ENCODE measurements at places on chromosomes 5 and 9. TPM values are rescaled to one million over a fixed set of nuclear protein-coding genes. Genes with fewer than 3 reads are reported as not detected.

DNA sequence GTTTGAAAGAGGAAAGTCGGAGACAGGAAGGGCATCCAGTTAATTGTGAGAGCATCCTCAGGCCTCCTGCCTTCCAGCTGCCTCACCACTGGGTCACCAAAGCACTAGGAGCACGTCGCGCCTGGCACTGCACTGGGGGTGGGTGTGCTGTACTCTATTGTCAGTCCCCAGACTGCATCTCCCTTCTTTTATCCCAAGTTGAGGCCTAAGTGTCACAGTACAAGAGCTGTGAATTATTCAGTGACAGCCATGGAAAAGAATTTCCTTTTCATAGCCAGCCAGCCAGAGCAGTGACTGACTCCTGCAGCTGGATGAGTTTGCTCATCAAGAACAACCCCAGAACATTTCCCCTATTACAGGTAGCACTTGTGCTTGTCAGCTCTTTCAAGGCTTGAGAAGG lies 16.3 kb downstream of the CLTA start:
- DNase-seq, result no peak

- DNase-seq, result no peak
Measured at GRCh38 chr5:86684222-86684621, 66.5 kb downstream of the COX7C start.

DNA sequence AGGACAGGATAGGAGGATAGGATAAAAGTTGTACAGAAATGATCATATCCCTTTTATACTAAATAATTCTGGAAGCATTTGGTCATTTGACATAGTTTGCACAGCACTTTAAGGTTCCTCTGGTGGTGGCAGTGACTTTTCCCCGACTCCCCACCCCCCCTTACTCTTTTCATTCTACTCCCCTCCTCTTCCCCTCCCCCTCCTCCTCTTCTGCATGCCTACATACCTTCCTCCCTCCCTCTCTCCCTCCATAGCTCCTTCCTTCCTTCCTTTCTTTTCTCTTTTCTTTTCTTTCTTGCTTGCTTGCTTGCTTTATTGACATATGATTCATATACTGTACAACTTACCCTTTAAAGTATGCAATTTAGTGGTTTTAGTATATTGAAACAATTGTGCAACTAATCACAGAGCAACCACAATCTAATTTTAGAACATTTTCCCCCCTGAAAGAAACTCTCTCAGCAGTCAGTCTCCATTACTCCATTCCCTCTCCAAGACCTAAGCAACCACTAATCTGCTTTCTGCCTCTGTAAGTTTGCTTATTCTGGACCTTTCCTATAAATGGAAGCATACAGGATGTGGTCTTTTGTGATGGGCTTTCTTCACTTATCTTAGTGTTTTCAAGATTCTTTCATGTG lies 159.0 kb downstream of the HACD4 start:
- DNase-seq, result no peak

- DNase-seq, result no peak
Measured at GRCh38 chr9:84667571-84668195, 1.8 kb upstream of the NTRK2 start.

DNA sequence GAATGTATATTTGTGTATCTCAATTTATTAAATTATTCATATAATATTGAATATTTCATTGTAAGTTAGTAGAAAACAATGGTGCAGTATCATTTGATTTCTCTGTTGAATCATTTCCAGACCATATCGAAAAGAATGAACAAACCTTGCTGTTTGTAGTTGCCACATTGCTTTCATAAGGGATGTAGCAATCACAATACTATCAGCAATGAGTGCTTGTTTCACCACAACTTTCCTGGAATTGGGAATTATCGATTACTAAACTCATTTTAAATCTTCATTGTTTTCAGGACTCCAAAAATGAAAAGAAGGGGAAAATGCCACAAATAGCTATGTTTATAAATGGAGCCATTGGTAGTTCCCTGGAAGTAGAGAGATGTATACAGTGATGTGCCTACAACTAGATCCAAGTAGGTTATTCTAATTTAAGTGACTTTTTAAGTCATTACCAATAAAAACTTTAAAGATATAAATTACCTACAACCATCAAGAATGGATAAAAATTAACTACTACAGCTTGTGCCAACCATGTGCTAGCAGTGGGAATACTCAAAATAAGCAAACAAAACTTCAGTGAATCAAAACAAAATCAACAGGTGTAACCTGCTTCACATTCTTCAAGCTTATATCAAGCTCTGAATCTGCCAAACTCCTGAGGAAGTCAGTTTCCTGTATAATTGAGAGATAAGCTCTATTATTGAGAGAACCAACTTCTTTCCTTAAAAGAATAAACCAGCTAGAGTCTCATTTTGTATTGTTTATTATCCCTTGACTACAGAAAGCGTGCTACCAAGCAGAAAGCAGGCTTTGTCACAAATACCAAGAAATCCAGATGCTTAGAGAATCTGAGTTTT lies 358.6 kb downstream of the ADGRV1 start:
- DNase-seq, result no peak

PCDH12 gene
- total RNA-seq, result not detected

DNA sequence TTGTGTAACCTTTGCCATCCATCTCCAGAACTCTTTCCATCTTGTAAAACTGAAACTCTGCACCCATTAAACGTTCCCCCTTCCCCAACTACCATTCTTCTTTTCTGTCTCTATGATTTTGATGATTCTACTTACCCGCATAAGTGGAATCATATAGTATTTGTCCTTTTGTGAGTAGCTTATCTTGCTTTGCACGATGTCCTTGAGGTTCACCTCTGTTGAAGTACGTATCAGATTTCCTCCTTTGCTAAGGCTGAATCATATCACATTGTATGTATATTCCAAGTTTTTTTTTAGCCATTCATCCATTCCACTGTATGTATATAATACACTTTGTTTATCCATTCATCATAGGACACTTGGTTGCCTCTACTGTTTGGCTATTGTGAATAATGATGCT lies 2.9 kb upstream of the RNF130 start:
- DNase-seq, result no peak

SHB gene
- 18.4 TPM for total RNA-seq

GRCh38 chr5:170534177-170534576 lies 30.4 kb downstream of the KCNIP1 start:
- DNase-seq, result no peak

GRCh38 chr5:2560435-2560834 lies 191.0 kb downstream of the IRX2 start:
- DNase-seq, result no peak

- DNase-seq, result no peak
Measured at GRCh38 chr9:90140131-90140818, 502.3 kb downstream of the DIRAS2 start.

- peak; percentile 63 for DNase-seq
Measured at GRCh38 chr9:35954942-35955546, 2.9 kb downstream of the OR2S2 start.

FUT7 gene
- total RNA-seq, result not detected

- DNase-seq, result no peak
Measured at GRCh38 chr9:38250279-38251035, 142.0 kb upstream of the ALDH1B1 start.

DNA sequence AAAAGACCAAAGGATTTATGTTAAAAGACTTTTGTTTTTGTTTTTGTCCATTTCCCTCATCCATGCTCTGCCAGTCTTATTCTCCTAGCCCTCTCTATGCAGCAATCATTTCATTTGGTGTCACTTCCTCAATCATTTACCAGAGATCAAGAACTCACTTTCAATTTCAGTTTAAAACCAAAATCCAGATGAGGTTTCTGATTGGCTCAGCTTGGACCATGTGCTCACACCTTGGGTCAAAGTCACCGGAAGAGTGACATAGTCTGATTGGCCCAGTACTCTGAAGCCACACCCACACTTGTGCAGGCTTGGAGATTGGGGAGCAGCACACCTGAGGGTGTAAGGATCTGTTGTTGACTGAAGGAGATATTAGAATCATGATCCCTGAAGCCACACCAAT lies 79.6 kb downstream of the TLR4 start:
- DNase-seq, result no peak

- DNase-seq, result no peak
Measured at GRCh38 chr5:169429044-169429443, 128.1 kb upstream of the SLIT3 start.

DNA sequence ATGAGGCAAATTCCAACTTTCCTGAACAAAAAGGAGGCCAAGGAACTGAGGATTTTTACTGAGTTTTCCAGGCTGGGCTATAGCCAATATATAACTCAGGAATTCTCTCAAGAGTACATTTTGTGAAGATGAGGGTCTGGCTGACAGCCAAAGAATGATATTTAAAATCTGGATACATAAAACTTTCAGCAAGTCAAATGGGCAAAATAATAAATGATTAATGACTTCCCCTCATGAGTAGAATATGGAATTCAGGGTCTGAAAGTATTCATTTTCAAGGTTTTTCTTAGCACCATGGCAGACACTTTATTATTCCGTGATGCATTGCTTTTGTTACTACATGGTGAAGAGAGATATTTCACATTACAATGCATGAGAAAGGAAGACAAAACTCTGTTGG lies 7.8 kb downstream of the FAM81B start:
- no peak for DNase-seq

IFNB1 gene
- not detected for total RNA-seq

DNA sequence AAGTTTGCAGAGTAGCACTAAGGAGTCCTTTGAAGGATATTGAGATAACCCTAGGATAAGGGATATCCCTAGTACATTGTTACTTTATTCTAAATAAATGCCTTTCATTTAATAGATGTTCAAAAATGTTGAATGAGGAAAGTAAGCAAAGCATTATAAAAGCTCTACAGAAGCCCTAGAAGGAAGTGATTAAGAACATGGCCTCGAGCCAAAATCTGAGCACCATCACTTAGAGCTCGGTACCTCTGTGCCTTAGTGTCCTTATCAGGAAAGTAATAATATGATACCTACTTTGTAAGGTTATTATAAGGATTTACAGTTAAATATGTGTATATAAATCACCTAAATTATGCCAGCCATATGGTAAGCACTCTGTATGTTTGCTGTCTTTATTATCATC lies 242.6 kb downstream of the KIAA0825 start:
- no peak for DNase-seq

DNA sequence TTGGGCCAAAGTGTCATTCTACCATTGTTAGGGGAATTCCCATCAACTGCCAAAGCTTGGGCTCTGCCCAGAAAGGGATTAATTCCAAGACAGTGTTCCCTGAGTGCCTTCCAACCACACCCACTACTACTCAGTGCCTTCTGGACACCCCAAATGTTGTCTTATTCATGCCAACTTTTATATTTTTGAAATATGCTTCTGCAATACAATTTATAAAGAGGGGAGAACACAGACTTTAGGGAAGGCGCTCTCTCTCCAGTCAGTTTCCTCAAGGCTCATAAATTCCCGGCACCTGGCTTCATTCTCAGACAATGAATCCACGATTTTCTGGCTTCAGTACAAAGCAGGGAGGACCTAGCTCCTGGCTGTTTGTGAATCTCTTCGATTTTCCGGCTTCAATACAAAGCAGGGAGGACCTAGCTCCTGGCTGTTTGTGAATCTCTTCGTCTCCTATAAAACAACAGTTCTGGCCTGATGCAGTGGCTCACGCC lies 120.1 kb upstream of the MYO10 start:
- no peak for DNase-seq

GRCh38 chr9:127201071-127201541 lies 63.5 kb upstream of the GARNL3 start:
- DNase-seq, result no peak

LHX6 gene
- total RNA-seq, result 7.6 TPM

DNA sequence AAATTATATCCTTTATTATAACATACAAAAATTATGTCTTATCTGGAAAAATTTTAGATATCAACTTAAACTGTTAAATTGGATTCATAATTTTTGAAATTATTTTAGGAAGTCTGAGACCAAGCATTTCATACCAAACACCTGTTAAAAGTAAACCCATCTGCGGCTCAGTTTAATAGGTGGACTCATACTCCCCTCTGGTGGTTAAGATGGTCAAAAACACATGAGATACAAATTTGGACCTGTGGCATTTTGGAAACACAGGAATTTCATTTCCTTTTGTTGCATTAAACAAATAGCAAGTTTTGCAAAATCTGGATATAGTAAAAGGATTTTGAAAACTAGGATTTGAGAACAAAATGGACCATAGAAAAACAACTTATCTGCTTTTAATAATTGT lies 53.7 kb downstream of the RGMB start:
- peak; percentile 56 for DNase-seq

DND1 gene
- total RNA-seq, result 1.8 TPM

DNA sequence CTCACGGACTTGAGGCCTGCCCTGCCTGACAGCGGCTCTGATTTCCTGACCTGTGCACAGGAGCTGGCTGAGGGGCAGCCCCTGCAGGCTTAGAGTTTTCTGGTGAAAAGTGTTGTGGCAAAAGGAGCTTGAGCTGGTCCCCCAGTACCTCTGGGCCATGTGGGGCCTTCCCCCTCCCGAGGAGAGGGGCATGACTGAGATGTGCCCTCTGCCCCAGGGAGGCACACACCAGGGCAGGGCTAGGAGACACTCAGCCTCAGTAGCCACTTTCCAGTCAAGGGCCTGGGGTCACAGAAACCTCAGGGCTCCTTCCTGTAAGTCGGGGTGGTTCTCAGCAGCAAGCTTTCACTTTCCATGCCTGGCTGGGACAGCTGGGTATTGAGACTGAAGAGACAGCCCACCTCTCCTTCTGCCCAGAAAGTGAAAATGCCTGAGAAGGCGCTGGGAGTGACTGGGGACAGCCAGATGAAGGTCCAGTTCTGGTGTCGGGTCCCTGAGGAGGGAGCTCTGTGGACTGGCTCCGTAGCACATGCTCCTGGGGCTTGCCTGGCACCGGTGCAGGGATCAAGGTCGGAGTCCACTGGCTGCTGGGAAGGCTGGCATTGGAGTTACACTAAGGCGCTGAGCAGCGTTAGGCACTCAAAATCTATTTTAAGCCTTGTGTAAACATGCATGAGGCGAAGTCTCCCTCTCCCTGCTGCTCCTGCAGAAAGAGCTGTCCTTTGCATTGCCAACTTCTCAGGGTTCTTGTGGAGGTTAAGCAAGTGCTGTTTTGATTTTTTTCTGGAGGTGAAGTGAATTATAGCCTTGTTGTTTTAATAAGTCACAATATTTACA lies 394.9 kb downstream of the GADD45G start:
- DNase-seq, result peak; percentile 37

PRLR gene
- 1.6 TPM for total RNA-seq

GRCh38 chr9:95980262-95981125 lies 105.0 kb downstream of the ERCC6L2 start:
- DNase-seq, result no peak

GRCh38 chr5:107542428-107542827 lies 128.3 kb downstream of the EFNA5 start:
- peak; percentile 34 for DNase-seq

CCDC171 gene
- total RNA-seq, result 1.1 TPM

- no peak for DNase-seq
Measured at GRCh38 chr5:149677731-149678130, 52.4 kb upstream of the PPARGC1B start.

ANKRD55 gene
- total RNA-seq, result 0.27 TPM

- DNase-seq, result no peak
Measured at GRCh38 chr5:57805170-57805569, 322.6 kb upstream of the ACTBL2 start.

SKIC3 gene
- total RNA-seq, result 75.6 TPM

Measured in Caco-2 (cell line).